Stimulated activated CD4-positive, alpha-beta T cell treated with anti-CD3 and anti-CD28 coated beads, Interleukin-12 subunit alpha, Interleukin-12 subunit beta, amount 100 ng/mL, for 24 hours (primary cell): ENCODE measurements at places on chromosomes 16 and 17.

DNA sequence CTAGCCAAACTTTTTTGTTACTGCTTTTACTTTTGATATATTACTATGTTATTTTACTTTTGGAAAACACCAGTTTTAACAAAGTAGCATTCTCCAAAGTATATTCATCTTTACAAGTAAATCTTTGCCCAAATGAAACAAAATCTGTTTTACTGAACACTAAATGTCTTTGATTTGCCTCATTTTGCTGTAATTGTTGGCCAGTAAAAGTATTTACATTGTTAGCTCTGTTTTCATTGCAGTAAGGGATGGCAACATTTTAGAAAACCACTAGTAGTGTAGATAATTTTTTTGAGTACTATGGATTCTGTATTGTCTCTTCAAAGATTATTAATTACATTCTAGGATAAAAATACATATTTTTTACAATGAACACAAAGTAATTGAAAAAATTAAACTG, 10.6 kb downstream of the SNTB2 start:
- DNase-seq: no peak

DNA sequence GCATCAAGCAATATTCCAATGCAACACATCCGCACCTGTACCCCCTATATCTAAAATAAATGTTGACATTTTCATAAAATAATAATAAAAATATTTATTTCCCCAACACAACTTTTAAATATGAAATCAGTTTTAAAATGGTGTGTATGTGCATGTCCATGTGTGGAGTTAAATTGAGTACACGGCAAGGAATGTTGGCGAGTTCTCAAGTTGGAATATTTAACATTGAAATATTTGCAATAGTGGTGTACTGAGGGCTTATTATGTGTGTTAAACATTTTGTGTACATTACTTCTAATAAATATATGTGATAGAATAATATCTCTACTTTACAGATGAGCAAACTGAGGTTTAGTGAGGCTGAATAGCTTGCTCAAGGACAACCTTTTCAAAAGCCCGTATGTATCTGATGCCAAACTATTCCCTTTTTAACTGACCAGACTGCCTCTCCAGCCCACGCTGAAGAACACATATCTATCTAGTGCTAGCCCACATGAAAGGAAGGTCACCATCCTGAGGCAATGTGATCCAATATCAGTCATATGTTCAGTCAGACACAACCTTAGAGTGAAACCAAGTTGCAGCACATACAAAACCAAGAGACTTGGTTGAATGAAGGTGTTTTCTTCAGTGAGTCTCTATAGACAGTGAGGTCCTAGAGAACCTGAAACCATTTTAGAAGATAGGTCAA, 192.2 kb upstream of the CDH11 start:
- DNase-seq: no peak

- no peak for DNase-seq
These were observed 145.5 kb downstream of the NTN1 start for GRCh38 chr17:9166788-9167187.

- DNase-seq: no peak
These were observed 130.3 kb downstream of the SKAP1 start for GRCh38 chr17:48299760-48300159.

GRCh38 chr16:20711277-20711911, 13.9 kb upstream of the ACSM1 start:
- no peak for DNase-seq

DNA sequence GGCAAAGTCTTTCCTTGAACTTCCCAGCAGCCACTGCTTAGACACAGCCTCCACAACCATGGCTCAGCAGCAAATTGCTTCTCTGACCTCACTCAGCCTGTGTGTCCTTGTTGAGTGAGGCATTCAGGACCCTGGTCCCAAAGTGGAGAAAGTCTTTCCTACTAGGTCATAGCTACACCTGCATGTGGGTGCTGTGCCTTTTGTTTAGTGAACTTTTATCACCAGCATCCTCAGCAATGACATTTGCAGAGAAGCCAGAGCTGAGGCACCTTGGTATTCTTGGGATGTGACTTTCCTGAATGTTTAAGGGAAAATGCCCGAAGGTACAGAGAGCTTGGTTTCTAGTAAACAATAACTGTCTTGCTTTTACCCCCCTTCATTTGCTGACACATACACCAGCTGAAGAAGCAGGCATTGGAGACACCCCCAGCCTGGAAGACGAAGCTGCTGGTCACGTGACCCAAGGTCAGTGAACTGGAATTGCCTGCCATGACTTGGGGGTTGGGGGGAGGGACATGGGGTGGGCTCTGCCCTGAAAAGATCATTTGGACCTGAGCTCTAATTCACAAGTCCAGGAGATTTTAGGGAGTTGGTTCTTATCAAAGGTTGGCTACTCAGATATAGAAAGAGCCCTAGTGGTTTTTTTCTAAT, 20.9 kb upstream of the STH start:
- no peak for DNase-seq

GRCh38 chr17:17275971-17276370, 5.1 kb downstream of the COPS3 start:
- no peak for DNase-seq

- DNase-seq: no peak
These were observed 968 bp upstream of the PRKAR1A start for GRCh38 chr17:68511254-68511670.

DNA sequence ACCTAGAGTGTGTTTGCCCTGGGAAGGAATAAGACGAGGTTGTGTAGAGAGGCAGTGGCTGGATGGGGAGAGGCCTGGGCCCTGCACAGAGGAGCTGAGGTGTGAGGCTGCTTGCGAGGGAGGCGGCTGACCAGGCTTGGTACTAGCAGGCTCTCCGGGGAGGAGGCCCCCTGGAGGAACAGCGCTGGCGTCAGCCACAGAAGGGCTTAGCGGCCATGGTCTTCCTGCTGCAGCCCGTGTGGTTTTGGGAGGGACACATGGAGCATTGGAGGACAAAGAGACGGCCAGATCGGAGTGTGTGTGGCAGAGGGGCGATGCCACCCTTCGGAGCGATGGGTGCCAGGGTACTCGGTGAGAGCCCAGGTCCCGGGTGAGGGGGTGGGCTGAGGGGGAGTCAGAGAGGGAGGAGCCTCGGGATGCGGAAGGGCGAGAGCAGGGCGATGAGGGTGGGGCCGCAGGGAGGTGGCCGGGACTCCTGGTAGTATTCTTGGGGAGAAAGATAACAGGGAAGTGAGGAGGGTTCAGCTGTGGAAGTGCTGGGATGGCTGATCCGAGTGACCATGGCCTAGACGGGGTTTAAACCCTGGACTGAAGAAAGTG, 8.3 kb downstream of the BANP start:
- no peak for DNase-seq

GRCh38 chr17:17613708-17614114, 22.2 kb upstream of the PEMT start:
- DNase-seq: no peak

GRCh38 chr16:67996666-67997065, 2.6 kb downstream of the DPEP2 start:
- DNase-seq: no peak

GRCh38 chr17:40287159-40287493, 553 bp upstream of the CDC6 start:
- DNase-seq: no peak
